Activated CD8-positive, alpha-beta memory T cell treated with anti-CD3 and anti-CD28 coated beads, Interleukin-2, amount 50 U/mL, for 4 hours (primary cell): ENCODE measurements at places on chromosomes 7 and 10.

GRCh38 chr7:157525491-157525915, 188.7 kb downstream of the DNAJB6 start:
- no peak for DNase-seq

- no peak for DNase-seq
Measured at GRCh38 chr7:102321351-102322201, 34.7 kb downstream of the SPDYE6 start.

- no peak for DNase-seq
Measured at GRCh38 chr7:139931190-139931934, 102.3 kb downstream of the TBXAS1 start.

GRCh38 chr10:77837248-77837924, 89.2 kb downstream of the DLG5 start:
- peak; percentile 50 for DNase-seq

DNA sequence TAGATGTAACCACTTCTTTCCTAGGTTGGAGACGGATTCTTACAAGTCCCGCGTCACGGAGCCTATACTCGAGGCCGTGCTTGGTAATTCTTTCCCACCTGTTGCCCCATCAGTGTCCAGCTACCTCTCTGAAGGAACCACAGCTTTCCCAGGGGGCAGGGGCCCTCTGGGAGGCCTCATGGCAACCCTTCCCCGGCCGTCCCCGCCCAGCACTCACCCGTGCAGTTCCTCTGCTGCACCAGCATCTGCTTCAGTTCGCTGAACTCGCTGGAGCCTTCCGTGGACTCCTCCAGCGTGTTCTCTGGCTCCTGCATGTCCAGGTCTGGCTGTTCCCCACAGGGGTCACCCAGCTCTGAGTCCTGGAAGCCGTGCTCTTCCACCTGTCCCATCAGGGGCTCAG, 24.5 kb downstream of the ZNF777 start:
- DNase-seq: no peak

DNA sequence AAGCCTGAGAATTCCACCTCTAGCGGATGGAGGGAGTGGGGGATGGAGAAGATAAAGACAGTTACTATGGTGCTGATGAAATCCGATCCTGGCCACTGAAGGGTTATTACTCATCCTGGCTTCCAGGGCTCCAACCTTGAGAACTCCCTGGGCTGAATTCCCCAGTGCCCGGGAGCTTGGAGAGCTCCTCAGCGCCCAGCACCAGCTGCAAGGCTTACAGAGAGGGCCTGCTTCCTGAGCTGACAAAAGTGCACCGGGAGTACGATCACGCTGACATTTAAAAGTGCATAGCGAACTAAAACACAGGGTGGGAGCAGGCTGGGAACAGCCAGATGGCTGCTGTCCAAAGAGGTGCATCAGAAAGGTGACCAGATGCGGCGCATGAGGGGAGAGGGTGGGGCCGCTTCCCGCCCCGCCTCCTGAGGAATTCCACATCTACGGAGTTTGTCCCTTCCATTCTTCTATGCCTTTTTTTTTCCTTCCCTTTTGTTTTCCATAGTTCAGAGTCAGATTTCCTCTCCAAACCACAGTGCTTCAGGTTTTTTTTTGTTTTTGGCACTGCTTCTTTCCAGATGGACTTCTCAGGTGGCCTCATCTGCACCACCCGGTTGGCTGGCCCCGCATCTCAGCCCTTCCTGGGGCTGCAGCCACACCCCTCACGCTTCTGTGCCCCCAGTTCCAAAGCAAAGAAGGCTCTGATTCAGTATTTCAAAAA, 62.4 kb upstream of the MKRN1 start:
- DNase-seq: no peak
